ENCODE measurements at places on chromosomes 2 and 18. TPM values are rescaled to one million over a fixed set of nuclear protein-coding genes. Genes with fewer than 3 reads are reported as not detected.

The CELF4 gene
- 0.08 TPM for total RNA-seq

DNA sequence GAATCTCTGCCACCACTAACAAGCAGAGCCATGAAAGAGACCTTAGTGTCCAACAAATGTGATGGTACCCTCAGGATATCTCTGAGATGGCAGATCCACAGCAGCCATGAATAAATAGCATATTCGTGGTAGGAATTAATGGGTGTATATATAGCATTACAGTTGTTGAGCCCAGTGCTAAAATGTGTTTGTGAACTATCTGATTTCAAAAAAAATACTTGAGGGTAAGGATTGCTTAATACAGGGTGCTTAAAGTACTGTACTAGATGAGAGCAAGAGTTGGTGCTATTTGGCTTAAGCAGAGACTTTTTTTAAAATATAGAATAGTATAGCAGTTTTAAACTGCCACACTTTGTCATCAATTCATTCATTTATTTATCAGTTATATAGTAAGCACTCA is 101.5 kb upstream of the GALNT5 start:
- H3K27ac ChIP-seq, result no peak overlapping the region
- no peak overlapping the region for H3K4me3 ChIP-seq
- DNase-seq, result no peak
- no peaks in the 10 kb centered on the region for H3K27me3 ChIP-seq
- no peaks in the 10 kb centered on the region for H3K4me1 ChIP-seq

- no peaks in the 10 kb centered on the region for H3K27me3 ChIP-seq
- no peak overlapping the region for H3K4me3 ChIP-seq
- no peak for DNase-seq
- peak overlapping the region; percentile 53 for H3K27ac ChIP-seq
Observed at GRCh38 chr2:43107679-43108078, 118.7 kb downstream of the ZFP36L2 start.

DNA sequence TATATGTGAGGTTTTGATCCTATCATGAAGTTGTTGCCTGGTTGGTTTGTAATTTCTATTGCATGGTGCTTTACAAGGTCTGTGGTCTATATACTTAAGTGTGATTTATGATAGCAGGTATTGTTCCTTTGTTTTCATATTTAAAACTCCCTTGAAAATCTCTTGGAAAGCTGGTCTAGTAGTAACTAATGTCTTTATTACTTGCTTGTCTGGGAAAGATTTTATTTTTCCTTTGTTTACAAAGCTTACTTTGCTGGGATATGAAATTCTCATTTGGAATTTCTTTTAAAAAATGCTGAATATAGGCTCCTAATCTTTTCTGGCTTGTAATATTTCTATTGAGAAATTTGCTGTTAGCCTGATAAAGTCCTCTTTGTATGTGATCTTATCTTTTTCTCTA is 862.9 kb upstream of the NXPH2 start:
- no peaks in the 10 kb centered on the region for H3K27me3 ChIP-seq
- no peaks in the 10 kb centered on the region for H3K36me3 ChIP-seq
- H3K4me3 ChIP-seq, result no peak overlapping the region

DNA sequence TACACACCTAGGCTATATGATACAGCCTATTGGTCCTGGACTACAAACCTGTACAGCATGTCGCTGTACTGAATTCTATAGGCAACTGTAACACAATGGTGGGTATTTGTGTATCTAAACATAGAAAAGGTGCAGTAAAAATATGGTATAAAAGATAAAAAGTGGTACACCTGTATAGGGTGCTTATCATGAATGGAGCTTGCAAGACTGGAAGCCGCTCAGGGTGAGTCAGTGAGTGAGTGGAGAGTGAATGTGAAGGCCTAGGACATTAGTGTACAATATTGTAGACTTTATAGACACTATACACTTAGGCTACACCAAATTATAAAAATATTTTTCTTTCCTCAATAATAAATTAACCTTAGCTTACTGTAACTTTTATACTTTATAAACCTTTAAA is 41.8 kb downstream of the RASGRP3 start:
- no peaks in the 10 kb centered on the region for H3K36me3 ChIP-seq
- H3K4me3 ChIP-seq, result no peak overlapping the region
- no peak for DNase-seq
- H3K4me1 ChIP-seq, result no peaks in the 10 kb centered on the region
- no peak overlapping the region for H3K27ac ChIP-seq

DNA sequence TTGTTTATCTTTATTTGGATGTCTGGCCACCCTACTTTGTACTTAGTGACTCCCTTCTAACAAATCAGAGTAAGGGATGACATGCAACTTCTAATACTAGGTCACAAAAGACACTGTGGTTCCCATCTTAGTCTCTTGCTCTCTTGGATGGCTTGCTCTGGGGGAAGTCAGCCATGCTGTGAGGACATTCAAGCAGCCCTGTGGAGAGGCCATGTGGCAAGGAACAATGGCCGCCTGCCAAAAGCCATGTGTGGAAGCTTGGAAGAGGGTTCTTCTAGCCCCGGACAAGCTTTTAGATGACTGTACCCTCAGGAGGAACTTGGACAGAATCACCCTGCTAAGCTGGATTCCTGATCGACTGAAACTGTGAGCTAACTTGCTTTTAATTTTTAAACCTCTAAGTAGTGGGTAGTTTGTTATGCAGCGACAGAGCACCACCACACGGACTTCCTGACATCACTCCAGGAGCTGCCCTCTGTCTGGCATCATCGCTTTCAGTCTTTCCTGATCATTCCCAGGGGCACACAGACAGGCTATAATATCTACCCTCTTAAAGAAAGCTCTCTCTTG is 116.8 kb upstream of the ODC1 start:
- DNase-seq, result no peak
- no peak overlapping the region for H3K4me3 ChIP-seq

The RNF125 gene
- total RNA-seq, result 3.3 TPM

The FBLN7 gene
- total RNA-seq, result 2.1 TPM

The GRP gene
- not detected for total RNA-seq

GRCh38 chr18:24198461-24198860 is 59.6 kb downstream of the CABYR start:
- H3K27me3 ChIP-seq, result no peaks in the 10 kb centered on the region
- H3K4me3 ChIP-seq, result no peak overlapping the region
- no peaks in the 10 kb centered on the region for H3K36me3 ChIP-seq
- no peak for DNase-seq

DNA sequence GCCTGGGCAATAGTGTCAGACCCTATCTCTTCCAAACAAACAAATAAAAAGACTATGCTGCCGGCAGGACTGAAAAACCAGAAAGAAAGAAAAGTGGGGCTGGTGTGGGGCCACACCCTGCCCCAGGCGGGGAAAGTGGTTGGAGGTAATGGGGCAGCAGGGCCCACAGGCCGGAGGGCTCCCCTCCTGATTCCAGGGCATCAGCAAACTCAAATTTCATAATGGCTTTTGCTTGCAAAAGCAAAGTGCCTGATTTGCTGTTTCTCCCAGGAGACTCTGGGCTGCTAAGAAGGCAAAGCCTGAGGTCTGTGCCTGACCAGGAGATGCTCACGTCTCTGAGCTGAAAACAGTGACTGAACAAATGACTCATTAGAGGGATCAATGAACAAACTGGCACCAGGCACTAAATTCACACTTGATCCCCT is 121.9 kb downstream of the HDAC4 start:
- H3K4me3 ChIP-seq, result no peak overlapping the region
- no peaks in the 10 kb centered on the region for H3K36me3 ChIP-seq
- DNase-seq, result no peak
- H3K27ac ChIP-seq, result no peak overlapping the region

GRCh38 chr18:68177807-68178702 is 536.9 kb downstream of the TMX3 start:
- H3K4me3 ChIP-seq, result no peak overlapping the region
- no peak overlapping the region for H3K27ac ChIP-seq
- H3K4me1 ChIP-seq, result no peaks in the 10 kb centered on the region
- no peaks in the 10 kb centered on the region for H3K27me3 ChIP-seq
- H3K36me3 ChIP-seq, result no peaks in the 10 kb centered on the region

GRCh38 chr2:167275046-167275445 is 386.8 kb downstream of the XIRP2 start:
- no peaks in the 10 kb centered on the region for H3K4me1 ChIP-seq
- H3K36me3 ChIP-seq, result no peaks in the 10 kb centered on the region
- H3K4me3 ChIP-seq, result no peak overlapping the region
- DNase-seq, result no peak

- no peaks in the 10 kb centered on the region for H3K27me3 ChIP-seq
- H3K27ac ChIP-seq, result no peak overlapping the region
- no peak overlapping the region for H3K4me3 ChIP-seq
- H3K4me1 ChIP-seq, result no peaks in the 10 kb centered on the region
- H3K36me3 ChIP-seq, result no peaks in the 10 kb centered on the region
- no peak for DNase-seq
Observed at GRCh38 chr2:130987519-130988425, 105.5 kb downstream of the FAM168B start.

The NUP35 gene
- 15.0 TPM for total RNA-seq

GRCh38 chr18:37219257-37219656 is 346.3 kb downstream of the CELF4 start:
- no peak overlapping the region for H3K27ac ChIP-seq
- H3K4me1 ChIP-seq, result no peaks in the 10 kb centered on the region
- no peak overlapping the region for H3K4me3 ChIP-seq
- no peaks in the 10 kb centered on the region for H3K36me3 ChIP-seq

GRCh38 chr2:231672617-231673347 is 35.5 kb upstream of the PTMA start:
- no peak overlapping the region for H3K27ac ChIP-seq
- peaks cover 5% of the 10 kb centered on the region for H3K4me1 ChIP-seq
- no peak overlapping the region for H3K4me3 ChIP-seq
- DNase-seq, result no peak

DNA sequence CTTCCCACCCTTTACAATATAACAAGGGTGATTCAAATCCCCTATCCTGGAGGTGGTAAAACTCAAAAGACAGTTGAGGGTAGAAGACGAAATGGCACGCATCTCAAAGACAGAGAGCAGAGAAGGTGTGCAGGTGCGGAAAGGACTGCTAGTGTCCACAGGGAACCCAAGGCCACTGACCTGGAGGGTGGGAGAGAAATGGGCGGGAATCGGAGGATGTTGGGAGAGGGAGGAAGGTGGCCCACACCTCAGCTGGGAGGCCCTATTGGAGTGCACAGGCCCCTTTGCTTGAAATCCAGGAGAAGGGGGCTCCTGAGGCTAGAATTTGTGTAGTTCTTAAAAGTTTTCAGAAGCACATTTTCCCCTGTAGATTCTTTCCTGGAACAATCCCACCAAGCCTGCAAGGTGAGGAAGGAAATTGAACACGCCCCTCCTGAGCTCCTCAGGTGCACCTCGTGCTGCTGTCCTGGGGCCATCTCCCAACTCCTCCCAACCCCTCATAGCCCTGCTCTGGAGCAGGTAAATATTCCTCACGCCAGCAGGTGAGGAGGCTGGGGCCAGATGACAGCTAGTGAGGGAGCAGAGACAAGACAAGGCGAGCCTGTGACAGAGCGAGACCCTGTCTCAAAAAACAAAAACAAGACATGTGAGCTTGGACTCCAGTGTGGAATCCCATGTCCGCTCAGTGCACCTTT is 99.3 kb downstream of the MCFD2 start:
- no peaks in the 10 kb centered on the region for H3K36me3 ChIP-seq
- no peak overlapping the region for H3K4me3 ChIP-seq
- H3K27me3 ChIP-seq, result no peaks in the 10 kb centered on the region
- no peaks in the 10 kb centered on the region for H3K4me1 ChIP-seq
- no peak overlapping the region for H3K27ac ChIP-seq

GRCh38 chr2:177279847-177280246 is 15.3 kb upstream of the NFE2L2 start:
- H3K36me3 ChIP-seq, result no peaks in the 10 kb centered on the region
- no peak overlapping the region for H3K27ac ChIP-seq
- H3K4me1 ChIP-seq, result peaks cover 9% of the 10 kb centered on the region
- no peak for DNase-seq

- no peak overlapping the region for H3K4me3 ChIP-seq
- no peak for DNase-seq
- no peak overlapping the region for H3K27ac ChIP-seq
- H3K27me3 ChIP-seq, result no peaks in the 10 kb centered on the region
- H3K4me1 ChIP-seq, result no peaks in the 10 kb centered on the region
Observed at GRCh38 chr18:5455674-5456073, 88.1 kb downstream of the EPB41L3 start.

The M1AP gene
- total RNA-seq, result under 0.01 TPM

GRCh38 chr2:26598336-26598995 is 42.7 kb downstream of the CIB4 start:
- no peak for DNase-seq
- H3K4me3 ChIP-seq, result no peak overlapping the region

- no peak overlapping the region for H3K27ac ChIP-seq
- H3K4me1 ChIP-seq, result no peaks in the 10 kb centered on the region
- H3K36me3 ChIP-seq, result peaks cover 8% of the 10 kb centered on the region
- DNase-seq, result no peak
- H3K27me3 ChIP-seq, result no peaks in the 10 kb centered on the region
- no peak overlapping the region for H3K4me3 ChIP-seq
Observed at GRCh38 chr2:69422198-69422597, 15.0 kb downstream of the NFU1 start.

The KCNIP3 gene
- total RNA-seq, result 0.65 TPM

- H3K36me3 ChIP-seq, result no peaks in the 10 kb centered on the region
- no peaks in the 10 kb centered on the region for H3K27me3 ChIP-seq
- H3K4me1 ChIP-seq, result no peaks in the 10 kb centered on the region
- H3K4me3 ChIP-seq, result no peak overlapping the region
- DNase-seq, result no peak
Observed at GRCh38 chr2:241065355-241065803, 36.7 kb downstream of the MTERF4 start.

- no peaks in the 10 kb centered on the region for H3K27me3 ChIP-seq
- H3K36me3 ChIP-seq, result no peaks in the 10 kb centered on the region
- no peak for DNase-seq
- no peak overlapping the region for H3K4me3 ChIP-seq
- no peak overlapping the region for H3K27ac ChIP-seq
Observed at GRCh38 chr2:26816893-26817292, 31.0 kb downstream of the CENPA start.

The CRYBA2 gene
- not detected for total RNA-seq

DNA sequence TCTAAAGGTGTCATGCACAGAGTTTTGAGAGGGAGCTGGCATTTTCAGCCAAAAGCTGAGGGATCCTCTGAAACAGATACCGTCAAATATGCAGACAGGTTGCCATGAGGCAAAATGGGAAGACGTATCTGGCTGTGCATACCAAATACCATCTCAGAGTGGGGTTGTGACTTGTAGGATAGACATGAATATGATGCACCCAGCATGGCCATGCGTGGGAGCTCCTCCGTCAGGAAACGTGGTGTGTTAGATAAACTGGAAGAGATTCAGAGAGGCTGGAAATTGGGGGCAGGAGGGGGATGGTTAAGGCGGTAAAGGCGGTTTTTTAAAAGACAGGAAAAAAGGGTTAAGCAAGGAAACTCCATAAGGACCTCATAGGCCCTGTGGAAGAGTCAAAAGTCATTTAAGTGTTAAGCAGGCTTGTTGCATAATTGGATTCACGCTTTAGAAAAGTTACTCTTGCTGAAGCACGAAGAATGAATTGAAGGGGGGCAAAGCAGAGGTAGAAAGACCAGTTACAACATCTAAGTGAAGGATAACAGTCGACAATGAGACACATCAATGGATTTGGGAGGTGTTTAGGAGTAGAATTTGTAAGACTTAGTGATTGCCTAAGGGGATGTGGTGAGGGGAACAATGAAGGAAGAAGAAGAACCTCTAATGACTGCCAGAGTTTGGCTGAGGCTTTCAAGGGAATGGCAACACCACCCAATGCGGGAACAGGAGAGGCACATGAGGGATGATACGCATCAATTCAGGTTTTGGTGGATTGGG is 139.6 kb upstream of the CTAGE1 start:
- peak overlapping the region; percentile 83 for H3K27ac ChIP-seq
- DNase-seq, result no peak
- no peaks in the 10 kb centered on the region for H3K27me3 ChIP-seq
- peak overlapping the region; percentile 6 for H3K4me3 ChIP-seq

The MAP3K19 gene
- not detected for total RNA-seq
